SJSA1 (cell line): ENCODE measurements at places on chromosomes 4 and X.

DNA sequence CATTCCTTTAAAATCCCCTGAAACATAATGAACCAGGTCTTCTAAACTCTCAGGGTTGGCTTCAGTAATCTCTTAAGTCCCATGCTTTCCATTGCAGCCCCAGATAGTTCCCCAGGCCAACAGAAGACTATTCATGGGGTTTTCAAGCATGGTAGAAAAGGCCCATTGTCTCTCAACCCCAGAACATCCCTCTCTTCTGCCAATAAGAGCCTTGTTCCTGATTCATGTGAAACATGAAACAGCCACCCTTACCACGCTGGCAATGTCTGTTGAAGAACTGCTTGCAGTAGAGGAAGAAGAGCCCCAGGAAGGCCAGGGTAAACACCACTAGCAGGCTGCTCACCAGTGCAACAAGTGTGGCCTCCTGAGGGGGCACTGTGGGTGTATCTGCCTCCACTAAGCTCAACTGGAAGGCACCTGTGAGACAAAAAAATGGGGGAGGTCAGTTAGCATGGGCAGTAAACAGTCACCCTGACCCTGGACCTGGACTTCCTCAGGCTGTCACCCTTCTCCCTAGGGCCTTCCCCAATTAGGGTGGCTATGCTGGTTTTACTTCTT, 36.4 kb downstream of the EDA2R start:
- H3K27ac ChIP-seq = no peak overlapping the region
- H3K27me3 ChIP-seq = no peaks in the 10 kb centered on the region
- no peak for DNase-seq
- H3K4me1 ChIP-seq = no peaks in the 10 kb centered on the region
- H3K4me3 ChIP-seq = no peak overlapping the region
- no peaks in the 10 kb centered on the region for H3K36me3 ChIP-seq

DNA sequence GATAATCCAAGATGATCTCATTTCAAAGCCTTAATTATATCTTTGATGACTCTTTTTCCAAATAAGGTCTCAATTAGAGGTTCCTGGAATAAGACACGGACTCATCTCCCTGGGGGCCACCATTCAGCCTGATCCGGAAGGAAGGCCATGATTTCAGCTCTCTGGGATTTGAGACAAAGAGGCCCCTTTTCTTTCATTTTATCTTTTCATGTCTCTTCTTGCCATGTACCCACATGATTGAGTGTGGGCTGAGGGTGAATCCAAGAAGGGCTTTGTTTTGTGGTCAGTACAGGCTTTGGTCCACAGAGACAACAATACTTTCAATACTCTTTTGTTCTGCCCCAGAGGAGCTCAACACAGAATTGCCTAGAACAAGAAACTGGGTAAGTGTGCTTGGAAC, 261.2 kb downstream of the TRIML1 start:
- no peaks in the 10 kb centered on the region for H3K36me3 ChIP-seq
- no peaks in the 10 kb centered on the region for H3K4me1 ChIP-seq
- no peak overlapping the region for H3K4me3 ChIP-seq

DNA sequence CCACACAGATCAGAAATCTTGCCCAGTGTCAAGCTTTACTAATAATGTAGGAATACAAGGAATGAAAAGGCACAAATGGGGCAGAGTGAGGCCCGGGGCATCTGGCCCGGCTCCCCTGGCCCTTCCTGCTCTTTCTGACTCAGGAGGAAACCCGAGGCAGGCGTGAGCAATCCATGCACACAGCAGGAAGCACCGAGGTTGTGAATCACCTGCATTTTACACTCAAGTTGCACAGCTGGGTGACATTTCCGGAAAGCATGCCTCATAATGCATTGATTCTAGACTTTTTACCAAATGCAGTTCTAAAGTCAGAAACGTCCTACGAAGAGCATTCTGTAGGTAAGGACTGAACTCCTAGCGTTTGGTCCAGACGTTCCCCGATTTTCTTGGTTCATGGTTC, 38.9 kb downstream of the PRIMPOL start:
- peak overlapping the region; percentile 40 for H3K27ac ChIP-seq
- H3K27me3 ChIP-seq = no peaks in the 10 kb centered on the region
- peaks cover 13% of the 10 kb centered on the region for H3K36me3 ChIP-seq
- H3K4me1 ChIP-seq = peaks cover 9% of the 10 kb centered on the region
- H3K4me3 ChIP-seq = no peak overlapping the region

DNA sequence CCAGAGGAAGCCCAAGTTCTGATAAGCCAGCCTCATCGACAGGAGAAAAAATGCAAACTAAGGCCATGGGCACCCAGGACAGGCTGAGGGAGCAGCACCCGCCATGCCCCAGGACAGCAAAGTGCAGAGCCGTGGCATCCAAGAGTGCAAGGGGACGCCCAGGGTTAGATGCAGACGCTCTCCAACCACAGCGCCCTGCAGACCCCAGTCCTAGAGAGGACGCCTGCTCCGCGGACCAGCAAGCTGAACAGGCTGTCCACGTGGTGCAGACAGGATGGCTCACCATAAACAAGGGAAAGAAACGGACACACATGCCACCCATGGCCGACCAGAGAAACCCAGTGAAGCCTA, 32.6 kb downstream of the GAK start:
- no peak for DNase-seq
- no peaks in the 10 kb centered on the region for H3K27me3 ChIP-seq
- H3K36me3 ChIP-seq = no peaks in the 10 kb centered on the region
- no peak overlapping the region for H3K27ac ChIP-seq
- no peak overlapping the region for H3K4me3 ChIP-seq

DNA sequence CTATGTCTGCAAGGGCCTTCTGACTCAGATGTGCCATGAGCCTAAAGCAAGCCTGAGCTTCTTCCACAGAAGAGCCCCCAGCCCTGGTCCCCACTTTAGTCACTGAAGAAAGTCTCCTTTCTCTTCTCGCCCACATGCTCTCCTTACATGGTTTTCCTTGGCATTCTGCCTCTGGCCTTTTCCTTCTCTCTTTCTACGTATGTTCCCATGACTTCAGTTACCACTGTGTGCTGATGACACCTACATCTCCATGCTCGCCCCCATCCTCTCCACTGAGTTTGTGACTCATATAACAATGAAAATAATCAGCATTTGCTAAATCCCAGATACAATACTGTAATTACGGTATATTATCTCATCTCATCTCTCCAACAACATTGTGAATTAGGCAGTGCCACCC, 149.3 kb downstream of the AMMECR1 start:
- no peak overlapping the region for H3K4me3 ChIP-seq
- no peaks in the 10 kb centered on the region for H3K36me3 ChIP-seq
- H3K27me3 ChIP-seq = no peaks in the 10 kb centered on the region
- peaks cover 6% of the 10 kb centered on the region for H3K4me1 ChIP-seq

DNA sequence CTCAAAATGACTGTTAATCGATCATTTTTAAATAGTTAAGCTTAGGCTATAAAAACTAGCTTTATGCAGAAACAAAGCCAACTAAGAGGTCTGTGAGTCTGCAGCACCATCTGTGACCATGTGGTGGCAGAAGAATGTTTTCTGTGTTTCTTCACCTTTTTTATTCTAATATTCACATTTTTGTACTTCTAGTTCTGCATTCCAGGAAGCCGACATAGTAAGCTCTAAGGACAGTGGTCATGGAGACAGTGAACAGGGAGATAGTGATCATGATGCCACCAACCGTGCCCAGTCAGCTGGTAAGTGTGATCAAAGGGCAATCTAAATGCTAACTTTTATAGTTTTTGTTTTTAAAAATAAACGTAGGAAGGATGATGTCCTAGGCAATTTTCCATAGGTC, 5.6 kb downstream of the PCDH10 start:
- H3K27ac ChIP-seq = no peak overlapping the region
- no peak overlapping the region for H3K4me3 ChIP-seq
- no peak for DNase-seq
- H3K27me3 ChIP-seq = peaks cover 3% of the 10 kb centered on the region
- H3K36me3 ChIP-seq = no peaks in the 10 kb centered on the region
- H3K4me1 ChIP-seq = no peaks in the 10 kb centered on the region

DNA sequence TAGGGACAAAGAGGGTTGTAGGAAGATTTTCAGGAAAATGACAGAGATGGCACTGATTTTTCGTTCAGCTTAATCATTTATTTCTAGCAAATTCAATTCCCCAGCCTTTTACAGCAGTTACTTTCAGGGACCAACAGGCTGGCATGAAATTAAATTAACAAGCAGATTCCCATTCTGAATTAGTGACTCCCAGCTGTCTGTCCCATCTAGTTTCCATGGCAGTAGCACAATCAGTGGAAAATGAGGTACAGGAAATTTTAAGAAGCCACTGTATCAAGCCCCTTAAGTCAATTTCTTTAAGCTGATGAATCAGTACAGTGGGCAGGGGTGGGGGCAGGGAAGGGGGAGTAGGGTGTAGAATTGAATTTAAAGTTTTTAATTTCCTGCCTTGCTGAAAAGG, 121.1 kb upstream of the TEX13C start:
- no peaks in the 10 kb centered on the region for H3K4me1 ChIP-seq
- no peaks in the 10 kb centered on the region for H3K36me3 ChIP-seq
- H3K27ac ChIP-seq = no peak overlapping the region
- H3K27me3 ChIP-seq = no peaks in the 10 kb centered on the region; the same call in 1 of the 2 replicates

DNA sequence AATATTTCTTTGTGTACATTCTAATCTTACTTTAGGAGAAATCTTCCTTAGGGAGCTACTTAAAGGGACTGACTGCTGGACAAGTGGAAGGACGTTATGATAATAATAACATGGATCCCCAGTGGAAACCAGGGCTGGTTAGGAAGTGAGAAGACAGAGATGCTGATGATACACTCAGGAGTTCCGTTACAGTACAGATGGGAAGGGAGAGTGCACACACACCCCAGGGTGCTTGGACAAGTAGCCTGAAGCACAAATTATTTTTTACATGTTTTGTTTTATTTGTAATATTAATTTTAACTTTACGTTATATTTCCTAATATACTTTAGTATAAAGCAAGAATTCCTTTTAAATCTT, 84.1 kb downstream of the BMPR1B start:
- no peaks in the 10 kb centered on the region for H3K4me1 ChIP-seq
- no peaks in the 10 kb centered on the region for H3K27me3 ChIP-seq
- no peak overlapping the region for H3K4me3 ChIP-seq
- no peak overlapping the region for H3K27ac ChIP-seq

GRCh38 chrX:805103-805670, 174.6 kb downstream of the SHOX start:
- no peaks in the 10 kb centered on the region for H3K36me3 ChIP-seq
- DNase-seq = no peak
- H3K27me3 ChIP-seq = no peaks in the 10 kb centered on the region
- no peak overlapping the region for H3K27ac ChIP-seq

GRCh38 chr4:1384675-1385372, 21.4 kb downstream of the NKX1-1 start:
- no peak for DNase-seq
- H3K27me3 ChIP-seq = no peaks in the 10 kb centered on the region
- H3K36me3 ChIP-seq = no peaks in the 10 kb centered on the region
- H3K27ac ChIP-seq = no peak overlapping the region
- H3K4me3 ChIP-seq = no peak overlapping the region

- H3K36me3 ChIP-seq = no peaks in the 10 kb centered on the region
- H3K27me3 ChIP-seq = no peaks in the 10 kb centered on the region
- H3K27ac ChIP-seq = no peak overlapping the region
- no peak for DNase-seq
These were observed 1236.5 kb downstream of the FSTL5 start for GRCh38 chr4:160927311-160927710.

GRCh38 chr4:107318078-107318477, 282.0 kb upstream of the DKK2 start:
- no peak overlapping the region for H3K4me3 ChIP-seq
- H3K36me3 ChIP-seq = no peaks in the 10 kb centered on the region
- DNase-seq = no peak

GRCh38 chr4:16026160-16026761, 57.6 kb downstream of the PROM1 start:
- H3K36me3 ChIP-seq = no peaks in the 10 kb centered on the region
- no peak overlapping the region for H3K4me3 ChIP-seq

DNA sequence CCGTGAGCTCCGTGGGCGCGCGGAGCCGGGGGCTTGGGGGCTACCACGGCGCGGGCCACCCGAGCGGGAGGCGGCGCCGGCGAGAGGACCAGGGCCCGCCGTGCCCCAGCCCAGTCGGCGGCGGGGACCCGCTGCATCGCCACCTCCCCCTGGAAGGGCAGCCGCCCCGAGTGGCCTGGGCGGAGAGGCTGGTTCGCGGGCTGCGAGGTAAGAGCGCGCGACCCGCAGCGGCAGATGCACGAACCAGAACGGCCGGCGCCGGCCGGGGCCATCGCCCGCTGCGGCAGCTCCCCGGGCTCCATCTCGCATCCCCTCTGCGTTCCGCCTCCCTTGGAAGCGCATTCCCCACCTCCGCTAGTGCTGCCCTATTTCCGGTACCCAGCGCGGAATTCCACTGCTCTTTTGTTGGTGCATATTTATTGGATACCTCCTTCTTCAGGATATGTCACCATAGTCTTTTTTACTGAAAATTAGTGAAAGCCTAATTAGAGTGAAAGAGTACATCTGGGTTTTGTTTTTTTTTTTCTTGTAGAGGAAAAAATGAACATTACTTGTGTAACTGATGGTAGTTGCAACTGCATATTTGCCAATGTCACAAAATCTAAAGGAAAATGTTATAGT, 797 bp downstream of the PKD2 start:
- DNase-seq = peak; percentile 59
- H3K36me3 ChIP-seq = peaks cover 5% of the 10 kb centered on the region
- no peaks in the 10 kb centered on the region for H3K27me3 ChIP-seq
- H3K4me1 ChIP-seq = peaks cover 32% of the 10 kb centered on the region
- peak overlapping the region; percentile 97 for H3K4me3 ChIP-seq

DNA sequence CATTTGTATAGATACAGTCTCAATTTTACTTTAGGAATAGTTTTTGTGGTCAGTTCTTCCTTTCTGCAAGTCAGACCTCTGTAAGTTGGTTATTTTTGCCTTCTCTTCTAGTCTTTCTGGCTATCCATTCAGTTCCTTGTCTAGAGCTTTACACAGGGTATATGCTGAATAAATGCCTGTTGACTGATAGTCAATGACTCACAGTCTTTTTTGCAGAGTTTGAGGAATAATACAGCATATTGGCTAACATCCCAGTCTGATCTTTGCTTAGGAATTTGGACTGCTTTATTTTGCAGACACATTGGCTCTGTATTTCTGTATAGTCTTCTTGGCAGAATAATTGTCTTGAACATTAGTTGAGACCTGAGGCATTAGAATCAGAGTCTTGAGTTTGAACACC, 132.4 kb downstream of the MAGEC1 start:
- no peak overlapping the region for H3K27ac ChIP-seq
- H3K27me3 ChIP-seq = no peaks in the 10 kb centered on the region
- no peaks in the 10 kb centered on the region for H3K36me3 ChIP-seq
- DNase-seq = no peak
- no peaks in the 10 kb centered on the region for H3K4me1 ChIP-seq

DNA sequence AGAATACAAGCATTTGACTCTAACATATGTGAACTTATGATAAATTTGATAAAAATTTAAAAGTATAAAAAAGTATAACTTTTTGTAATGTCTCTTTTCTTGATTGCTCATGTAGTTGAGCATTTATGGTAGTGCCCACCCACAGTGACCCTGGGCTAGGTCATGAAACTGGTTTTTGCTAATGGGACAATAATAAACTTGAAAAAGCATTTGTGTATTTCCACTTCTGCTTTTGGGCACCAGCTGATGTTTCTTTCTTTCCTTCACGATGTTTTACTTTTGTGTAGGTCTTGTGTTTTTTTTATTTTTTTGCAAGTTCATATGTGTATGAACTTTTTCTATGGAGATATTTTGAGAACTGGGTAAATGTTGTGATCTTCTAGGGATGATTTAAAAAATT, 313.1 kb downstream of the CBLL2 start:
- no peaks in the 10 kb centered on the region for H3K27me3 ChIP-seq
- no peak overlapping the region for H3K4me3 ChIP-seq
- no peaks in the 10 kb centered on the region for H3K4me1 ChIP-seq
- H3K36me3 ChIP-seq = no peaks in the 10 kb centered on the region
